ENCODE measurements at places on chromosomes 2 and 18.
A peak's percentile ranks its signal among the peaks of the same experiment; 100 is the strongest.

DNA sequence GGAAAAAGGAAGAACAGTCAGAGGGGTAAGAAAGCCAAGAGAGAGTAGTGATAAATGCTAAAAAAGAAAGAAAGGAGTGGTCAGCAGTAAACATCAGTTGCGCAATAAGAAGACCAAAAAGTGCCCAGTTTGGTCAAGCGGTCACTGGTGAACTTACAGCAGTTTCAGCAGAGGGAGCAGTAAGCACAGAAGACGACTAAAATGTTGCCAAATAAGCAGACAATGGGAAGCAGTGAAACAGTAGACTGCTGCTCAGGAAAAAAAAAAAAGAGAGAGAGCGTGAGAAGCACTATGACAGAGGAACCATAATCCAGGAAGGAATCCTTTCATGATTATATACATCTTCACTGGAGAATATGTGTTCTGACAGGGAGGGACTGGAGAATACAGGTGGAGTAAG, 45.8 kb downstream of the DNAJC10 start:
- peak; percentile 67 for ATAC-seq

DNA sequence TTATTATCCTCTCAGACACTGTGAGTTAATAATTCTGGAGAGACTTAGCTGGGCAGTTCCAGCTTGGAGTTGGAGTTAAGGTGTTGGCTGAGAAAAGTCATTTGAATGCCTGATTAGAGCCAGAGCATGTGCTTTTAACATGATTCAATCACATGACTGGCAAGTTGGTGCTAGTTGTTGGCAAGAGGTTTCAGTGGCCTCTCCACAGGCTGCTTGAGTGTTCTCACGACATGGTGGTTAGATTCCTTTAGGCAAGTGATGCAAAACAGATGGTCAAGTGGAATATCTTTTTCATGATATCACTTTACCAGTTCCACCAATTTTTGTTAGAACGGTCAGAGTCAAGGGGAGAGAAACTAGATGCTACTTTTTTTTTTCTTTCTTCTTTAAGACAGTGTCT, 262.7 kb upstream of the FN1 start:
- no peak for ATAC-seq

GRCh38 chr18:37019157-37019827, 190.4 kb downstream of the KIAA1328 start:
- ATAC-seq: no peak

DNA sequence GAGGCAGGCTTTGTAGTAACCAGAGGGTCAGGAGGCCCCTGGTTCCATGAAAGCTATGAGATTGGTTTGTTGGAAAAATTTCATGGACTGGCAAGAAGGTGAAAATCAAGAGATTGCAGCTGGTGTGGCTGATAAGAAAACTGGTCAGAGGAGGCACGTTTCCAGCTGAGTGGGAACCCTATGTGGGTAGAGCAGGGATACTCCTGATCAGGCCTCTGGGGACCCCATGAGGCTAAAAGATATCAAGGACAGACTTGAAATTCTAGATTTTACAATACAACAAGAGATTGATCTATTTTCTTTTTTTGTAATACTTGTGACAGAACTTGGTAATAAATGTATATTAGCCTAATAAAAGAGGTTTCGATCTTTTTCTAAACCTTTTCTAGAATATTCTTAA, 1615.1 kb downstream of the DPP10 start:
- ATAC-seq: no peak

DNA sequence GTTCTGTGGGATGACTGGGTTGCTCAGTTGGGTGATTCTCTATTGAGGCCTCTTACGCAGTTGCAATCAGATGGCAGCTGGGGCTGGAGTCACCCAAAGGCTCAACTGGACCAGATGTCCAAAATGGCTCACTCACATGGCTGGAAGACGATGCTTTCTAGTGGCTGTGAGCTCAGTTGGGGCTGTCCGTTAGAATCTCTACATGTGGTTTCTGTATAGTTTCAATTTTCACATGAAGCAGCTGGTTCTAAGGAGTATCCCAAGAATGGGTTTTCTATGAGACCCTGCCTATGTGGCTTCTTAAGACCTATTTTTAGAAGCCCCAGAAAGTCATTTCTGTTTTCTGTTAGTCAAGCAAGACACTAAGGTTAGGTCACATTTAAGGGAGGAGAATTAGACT, 4.4 kb downstream of the XRCC5 start:
- no peak for ATAC-seq

DNA sequence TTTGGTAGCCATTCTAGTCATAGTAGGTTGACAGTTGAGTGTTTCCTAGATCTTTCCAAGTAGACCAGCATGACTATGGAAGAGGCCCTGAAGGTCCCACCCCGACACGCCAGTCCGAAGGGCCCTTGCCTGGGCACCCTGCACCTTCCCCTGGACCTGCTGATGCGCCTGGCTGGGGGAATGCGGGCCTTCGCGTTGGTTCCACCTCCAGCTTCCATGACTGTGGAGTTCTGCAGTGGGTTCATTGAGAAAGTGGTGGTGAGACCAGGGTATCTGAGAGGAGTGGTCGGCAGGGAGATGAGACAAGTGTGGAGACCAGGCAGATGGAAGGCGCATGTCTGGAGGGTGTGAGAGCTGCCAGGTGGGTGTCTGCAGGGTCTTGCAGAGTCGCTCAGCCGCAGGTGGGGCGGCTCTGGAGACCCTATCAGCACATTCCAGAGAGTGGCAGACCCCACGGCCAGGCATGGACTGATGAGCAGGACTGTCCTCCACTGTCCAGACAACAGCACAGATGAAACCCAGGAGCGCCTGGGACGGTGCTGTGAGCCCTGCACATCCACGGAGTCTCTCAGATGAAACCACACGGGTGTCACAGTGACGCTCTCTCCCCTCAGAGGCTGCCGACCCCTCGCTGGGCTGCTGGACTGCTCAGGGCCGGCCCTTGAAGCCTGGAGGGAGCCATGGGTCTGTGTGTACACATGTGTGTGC, 182.5 kb upstream of the HDAC4 start:
- ATAC-seq: no peak

GRCh38 chr2:55986001-55986400, 62.4 kb upstream of the EFEMP1 start:
- no peak for ATAC-seq

- no peak for ATAC-seq
Measured at GRCh38 chr2:108998911-108999310, 9.9 kb upstream of the EDAR start.
